H9 (cell line): ENCODE measurements at places on chromosomes 11 and 22. TPM values are rescaled to one million over a fixed set of nuclear protein-coding genes. Genes with fewer than 3 reads are reported as not detected.

DNA sequence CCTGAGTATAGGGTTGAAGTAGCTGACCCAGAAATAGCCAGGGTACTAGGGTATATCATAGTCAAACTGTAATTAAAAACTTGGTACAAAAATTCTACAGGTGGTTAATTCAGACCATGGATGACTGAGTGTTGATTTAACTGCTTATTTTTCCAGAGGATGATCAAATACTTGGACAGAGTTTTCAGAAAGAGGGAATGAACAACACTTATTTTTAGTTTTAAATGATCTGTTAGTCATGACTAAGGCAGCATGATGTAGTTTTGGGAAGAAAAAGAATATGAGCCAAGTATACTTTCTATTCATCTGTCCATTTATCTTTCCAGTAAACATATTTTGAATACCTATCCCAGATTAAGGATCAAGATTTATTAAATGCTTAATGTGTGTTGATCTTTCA, 19.8 kb upstream of the CCDC89 start:
- no peak for DNase-seq
- no peak overlapping the region for H3K4me3 ChIP-seq
- H3K27ac ChIP-seq: no peak overlapping the region
- H3K27me3 ChIP-seq: no peaks in the 10 kb centered on the region
- no peaks in the 10 kb centered on the region; the same call in 1 of the 2 replicates for H3K36me3 ChIP-seq

Gene DPAGT1
- total RNA-seq: 43.6 and 44.5 TPM in 2 replicates

DNA sequence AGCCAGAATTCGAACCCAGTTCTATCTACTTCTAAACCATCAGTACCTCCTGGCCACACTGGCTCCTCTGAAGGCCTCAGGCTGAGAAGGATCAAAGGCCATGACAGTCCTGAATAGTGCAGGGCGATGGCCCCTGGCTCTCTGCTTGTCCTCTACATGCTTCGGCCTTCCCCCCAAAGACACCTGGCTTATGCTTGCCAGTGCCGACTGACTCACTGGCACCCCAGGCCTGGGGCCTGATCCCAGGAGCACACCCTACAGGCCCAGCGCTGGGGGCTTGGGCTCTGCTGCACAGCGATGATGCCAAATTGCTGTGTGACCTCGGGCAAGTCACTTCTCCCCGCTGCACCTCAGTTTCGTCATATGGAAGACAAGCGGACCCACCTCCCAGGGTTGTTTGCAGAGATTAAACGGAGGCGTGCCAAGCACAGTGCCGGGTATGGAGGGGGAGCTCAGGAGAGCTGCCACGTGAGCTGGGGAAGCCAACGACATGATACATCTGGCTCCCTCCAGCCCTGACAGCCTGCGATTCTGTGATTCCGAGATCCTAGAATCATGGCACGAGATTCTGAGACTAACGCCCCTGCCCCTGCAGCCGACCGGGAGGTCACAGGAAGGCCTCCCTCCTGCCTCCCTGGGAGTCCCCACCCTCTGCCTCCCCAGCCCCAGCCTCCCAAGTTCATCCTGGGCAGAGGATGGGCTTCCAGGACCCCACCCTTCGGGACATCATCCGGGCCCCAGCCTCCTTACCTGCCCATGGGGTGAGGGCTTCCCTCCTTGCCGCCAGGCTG, 1.0 kb downstream of the SSTR3 start:
- H3K4me3 ChIP-seq: no peak overlapping the region
- H3K36me3 ChIP-seq: no peaks in the 10 kb centered on the region
- no peak overlapping the region for H3K27ac ChIP-seq
- H3K27me3 ChIP-seq: no peaks in the 10 kb centered on the region
- no peak for DNase-seq

GRCh38 chr11:73374151-73374550, 2.0 kb upstream of the RELT start:
- H3K27me3 ChIP-seq: no peaks in the 10 kb centered on the region; the same call in 1 of the 2 replicates
- H3K4me3 ChIP-seq: no peak overlapping the region
- no peaks in the 10 kb centered on the region for H3K36me3 ChIP-seq
- peaks cover 3% of the 10 kb centered on the region; the same call in 1 of the 2 replicates for H3K4me1 ChIP-seq

Gene MAPK8IP2
- 5.7 and 5.9 TPM in 2 replicates for total RNA-seq

Gene SLC1A2
- total RNA-seq: 0.09 and 0.50 TPM in 2 replicates

DNA sequence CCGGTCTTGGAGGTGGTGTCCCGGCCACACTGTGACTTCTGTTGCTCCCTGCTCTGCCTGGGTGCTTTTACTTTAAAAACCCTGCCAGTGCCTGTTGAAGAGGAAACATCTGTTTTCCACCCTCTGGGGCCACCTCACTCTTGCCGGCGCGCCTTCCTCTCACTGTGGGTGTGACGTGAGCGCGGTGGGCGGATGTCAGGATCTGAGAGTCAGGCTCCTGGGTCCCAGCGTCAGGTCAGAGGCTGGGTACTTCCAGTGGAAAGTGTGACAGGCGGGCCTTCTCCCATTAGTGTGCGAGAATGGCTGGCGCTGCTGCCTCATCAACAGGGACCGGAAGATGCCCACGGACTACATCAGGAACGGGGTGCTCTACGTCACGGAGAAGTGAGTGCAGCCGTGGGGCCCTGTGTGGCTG, 54.2 kb downstream of the GRAMD4 start:
- H3K27me3 ChIP-seq: no peaks in the 10 kb centered on the region
- no peak overlapping the region for H3K27ac ChIP-seq
- no peaks in the 10 kb centered on the region for H3K4me1 ChIP-seq
- no peak overlapping the region for H3K4me3 ChIP-seq
- peaks cover 6% of the 10 kb centered on the region; the same call in 1 of the 2 replicates for H3K36me3 ChIP-seq

DNA sequence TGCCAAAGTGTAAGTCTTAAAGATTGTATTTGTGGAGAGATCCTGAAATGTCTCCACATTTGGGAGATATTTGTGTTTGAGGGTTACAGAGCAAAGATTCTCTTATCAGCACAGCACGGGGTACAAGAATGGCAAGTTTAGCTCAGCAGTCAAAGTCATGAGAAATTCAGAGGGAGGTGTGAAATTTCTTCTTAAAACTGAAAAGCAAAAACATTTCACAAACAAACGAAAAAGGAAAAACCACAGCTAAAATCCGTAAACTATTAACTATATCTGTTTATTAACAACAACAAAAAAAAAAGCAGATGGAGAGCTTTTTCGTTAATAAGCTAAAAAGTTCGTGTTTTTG, 40.9 kb upstream of the ETS1 start:
- H3K27me3 ChIP-seq: no peaks in the 10 kb centered on the region
- no peak for DNase-seq
- no peaks in the 10 kb centered on the region; the same call in 2 of the 3 replicates for H3K36me3 ChIP-seq
- H3K4me1 ChIP-seq: peaks cover 2% of the 10 kb centered on the region; the same call in 1 of the 2 replicates
- no peak overlapping the region for H3K27ac ChIP-seq

Gene GGT1
- 19.5 and 20.5 TPM in 2 replicates for total RNA-seq

GRCh38 chr22:39580006-39580441, 9.5 kb downstream of the CACNA1I start:
- no peaks in the 10 kb centered on the region for H3K27me3 ChIP-seq
- H3K36me3 ChIP-seq: no peaks in the 10 kb centered on the region
- H3K4me1 ChIP-seq: no peaks in the 10 kb centered on the region
- no peak overlapping the region for H3K27ac ChIP-seq
- H3K4me3 ChIP-seq: no peak overlapping the region

GRCh38 chr11:66919923-66920322, 38.3 kb downstream of the PC start:
- no peak overlapping the region for H3K4me3 ChIP-seq
- H3K27me3 ChIP-seq: no peaks in the 10 kb centered on the region
- no peaks in the 10 kb centered on the region; the same call in 1 of the 2 replicates for H3K4me1 ChIP-seq
- no peaks in the 10 kb centered on the region for H3K36me3 ChIP-seq
- no peak overlapping the region for H3K27ac ChIP-seq

GRCh38 chr11:89175796-89176195, 1.9 kb upstream of the TYR start:
- H3K27ac ChIP-seq: no peak overlapping the region
- no peaks in the 10 kb centered on the region for H3K27me3 ChIP-seq
- H3K4me3 ChIP-seq: no peak overlapping the region
- no peaks in the 10 kb centered on the region for H3K36me3 ChIP-seq
- no peak for DNase-seq

DNA sequence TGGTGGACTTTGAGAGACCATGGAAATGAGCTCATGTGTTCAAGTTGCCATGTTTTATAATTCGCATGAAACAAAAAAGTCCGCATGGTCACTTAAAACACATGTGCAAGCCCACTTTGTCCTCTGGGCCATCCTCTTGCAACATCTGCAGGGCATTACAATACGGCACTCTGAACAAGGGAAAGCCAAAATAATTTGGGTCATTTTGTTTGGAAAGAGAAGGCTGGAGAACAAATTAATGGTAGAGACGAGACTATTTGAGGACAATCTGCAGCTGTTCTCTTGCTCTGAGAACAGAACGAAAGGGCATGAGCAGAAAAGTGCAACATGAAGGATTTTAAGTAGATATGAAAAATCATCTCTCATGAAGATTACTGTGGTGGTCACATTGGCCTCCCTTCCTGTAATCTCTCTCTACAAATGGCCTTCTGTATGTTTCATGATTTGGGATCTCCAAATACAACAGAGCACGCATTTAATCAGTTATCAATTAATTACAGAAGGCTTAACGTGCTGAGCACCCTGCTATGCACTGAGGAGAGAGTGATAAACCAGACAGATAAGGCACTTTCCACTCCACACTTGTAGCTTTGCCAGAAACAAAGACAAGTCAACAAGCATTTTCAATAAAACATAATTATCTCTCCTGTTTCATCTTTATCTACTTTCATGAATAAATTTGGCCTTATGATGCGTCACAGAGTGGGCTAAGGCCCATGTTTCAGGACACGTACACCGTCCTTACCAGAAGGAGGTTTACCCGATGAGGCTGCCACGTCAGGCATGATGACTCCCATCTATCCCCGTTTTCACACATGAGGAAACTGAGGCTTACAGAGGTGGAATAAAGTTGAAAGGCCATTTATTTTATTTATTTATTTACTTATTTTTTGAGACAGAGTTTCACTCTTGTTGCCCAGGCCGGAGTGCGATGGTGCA, 384.1 kb downstream of the LARGE1 start:
- no peak overlapping the region for H3K27ac ChIP-seq
- H3K4me1 ChIP-seq: no peaks in the 10 kb centered on the region
- H3K27me3 ChIP-seq: no peaks in the 10 kb centered on the region
- DNase-seq: no peak

Gene YPEL4
- 0.13 TPM in 1 of 2 replicates, not detected in the other for total RNA-seq

Gene GAL3ST3
- 17.2 and 19.8 TPM in 2 replicates for total RNA-seq

DNA sequence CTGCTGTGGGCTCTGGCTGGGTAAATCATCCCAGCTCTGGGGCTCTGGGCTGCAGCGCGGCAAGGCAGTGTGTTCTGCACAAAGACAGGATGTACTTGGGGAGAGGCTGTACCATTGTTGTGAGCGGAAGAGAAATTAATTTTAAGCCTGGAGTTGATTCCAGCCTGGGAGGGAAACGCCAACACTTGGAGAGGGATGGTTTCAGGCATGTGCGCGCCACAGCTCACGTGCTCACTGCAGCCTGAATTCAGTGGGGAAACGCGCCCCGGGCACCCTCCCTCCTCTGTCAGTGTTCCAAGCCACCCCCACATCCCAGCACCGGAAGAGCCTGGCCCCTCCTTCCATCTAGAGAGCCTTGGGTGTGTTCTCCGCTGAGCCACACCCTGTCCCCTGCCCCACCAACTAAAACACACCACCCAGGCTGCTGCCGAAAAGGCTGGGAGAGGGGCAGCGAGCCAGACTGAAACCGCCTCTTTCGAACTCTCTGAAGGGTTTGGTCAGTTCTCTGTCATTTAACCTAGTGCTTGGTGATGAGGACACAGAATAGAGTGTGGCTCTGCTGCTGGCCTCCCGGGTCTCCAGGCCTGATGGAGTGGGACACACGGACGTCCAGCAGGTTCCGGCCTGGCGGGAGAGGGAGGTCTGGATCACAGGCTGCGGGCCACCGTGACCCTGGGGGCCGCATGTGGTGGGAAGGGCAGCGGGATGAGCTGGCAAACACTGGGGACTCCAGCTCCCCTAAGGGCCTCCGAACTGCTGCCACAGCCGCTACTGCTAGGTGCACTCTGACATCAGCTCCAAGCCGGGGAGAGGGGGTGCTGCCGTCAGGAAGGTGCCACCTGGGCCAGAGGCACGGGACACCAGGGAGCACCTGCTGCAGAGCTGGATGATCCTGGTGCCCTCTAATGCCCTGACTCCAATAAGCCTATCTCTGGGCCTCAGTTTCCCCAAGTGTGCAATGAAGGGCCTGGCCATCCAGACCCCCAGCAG, 230.8 kb downstream of the CTTN start:
- no peaks in the 10 kb centered on the region; the same call in 1 of the 2 replicates for H3K4me1 ChIP-seq
- H3K27ac ChIP-seq: no peak overlapping the region
- no peaks in the 10 kb centered on the region for H3K36me3 ChIP-seq
- no peaks in the 10 kb centered on the region for H3K27me3 ChIP-seq
- no peak overlapping the region for H3K4me3 ChIP-seq

DNA sequence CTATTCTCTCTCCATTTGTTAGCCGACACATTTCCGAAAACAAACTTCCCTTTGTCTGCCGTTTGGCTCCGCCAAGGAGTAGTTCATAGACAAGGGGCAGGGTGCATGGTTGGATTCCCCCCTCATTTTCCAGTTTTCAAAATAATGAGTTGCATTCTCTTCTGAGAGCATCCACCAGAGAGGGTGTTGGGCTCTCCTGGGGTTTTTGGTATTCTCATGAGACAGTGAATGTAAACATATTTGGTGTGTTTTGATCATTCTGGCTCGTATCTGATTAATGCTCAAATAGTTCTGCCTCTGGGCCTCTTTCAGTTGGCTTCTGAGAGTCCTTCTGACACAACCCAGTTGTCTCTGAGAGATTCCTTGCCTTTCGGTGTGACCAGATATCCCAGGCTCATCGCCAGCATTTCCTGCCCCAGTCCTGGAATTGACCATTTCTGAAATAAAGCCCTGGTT, 21.7 kb downstream of the GRAMD4 start:
- no peak overlapping the region for H3K4me3 ChIP-seq
- no peaks in the 10 kb centered on the region for H3K27me3 ChIP-seq
- no peak overlapping the region for H3K27ac ChIP-seq
- no peaks in the 10 kb centered on the region for H3K36me3 ChIP-seq
- no peak for DNase-seq

DNA sequence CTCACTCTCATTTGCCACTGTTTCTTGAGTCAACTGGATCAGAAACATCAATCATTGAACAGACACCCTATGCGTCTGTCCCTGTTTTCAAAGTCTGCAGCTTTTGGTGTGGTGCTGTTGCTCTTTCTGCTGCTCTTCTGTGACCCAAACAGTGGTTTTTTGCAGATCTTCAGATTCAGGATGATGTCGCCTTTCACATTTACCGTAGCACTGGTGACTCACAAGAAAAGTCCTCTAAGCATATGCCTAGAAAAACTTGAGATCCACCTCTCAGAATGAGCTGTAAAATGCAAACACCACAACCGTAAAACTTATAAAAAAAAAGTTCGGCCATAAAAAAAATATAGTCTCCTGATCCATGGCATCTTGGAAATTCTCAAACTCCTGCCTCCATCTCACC, 400.4 kb downstream of the NTM start:
- no peaks in the 10 kb centered on the region for H3K36me3 ChIP-seq
- H3K27ac ChIP-seq: no peak overlapping the region
- H3K4me1 ChIP-seq: no peaks in the 10 kb centered on the region
- no peaks in the 10 kb centered on the region for H3K27me3 ChIP-seq
- H3K4me3 ChIP-seq: no peak overlapping the region

Gene ART1
- total RNA-seq: not detected in 2 replicates

Gene TRMU
- total RNA-seq: 82.5 and 86.3 TPM in 2 replicates
